ENCODE measurements at places on chromosomes 1 and 21.

DNA sequence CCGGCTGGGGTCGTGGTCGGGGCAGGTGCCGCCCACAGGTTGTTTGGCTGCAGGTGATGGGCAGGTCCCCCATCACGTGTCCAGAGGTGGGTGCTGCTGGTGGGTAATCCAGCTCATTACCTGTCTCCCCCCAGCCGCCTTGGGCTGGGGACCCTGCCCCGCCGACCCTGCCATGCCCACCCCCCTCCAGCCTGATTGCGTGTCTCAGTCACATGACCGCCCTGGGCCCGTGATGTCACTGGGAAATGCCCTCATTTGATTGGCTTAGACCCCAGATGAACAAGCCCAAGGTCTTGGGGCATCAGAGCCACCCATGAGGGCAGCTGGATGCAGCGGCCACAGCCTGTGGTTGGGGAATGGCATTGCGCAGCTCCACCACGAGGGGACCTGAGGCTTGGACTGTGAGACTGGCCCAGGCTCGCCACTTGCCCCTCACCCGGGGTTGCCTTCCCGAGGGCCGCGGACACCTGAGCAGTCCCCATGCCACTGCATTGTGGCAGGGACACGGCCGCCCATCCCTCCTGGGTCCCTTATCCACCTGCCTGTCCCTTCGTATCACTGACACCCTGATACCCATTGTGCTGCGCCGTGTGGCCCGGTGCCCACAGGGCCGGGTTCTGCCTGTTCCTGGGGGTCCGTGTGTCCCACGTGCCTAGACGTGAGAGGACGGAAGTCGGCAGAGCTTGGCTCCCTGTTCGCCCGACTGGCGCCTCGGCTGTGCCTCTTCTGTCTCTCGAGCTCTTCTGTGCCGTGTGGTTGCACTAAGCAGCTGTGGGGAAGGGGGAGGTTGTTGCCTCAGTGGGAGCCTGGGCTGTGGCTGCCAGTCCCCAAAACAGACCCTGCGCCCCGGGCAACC is 68.0 kb downstream of the FAAP20 start:
- no peak for DNase-seq

DNA sequence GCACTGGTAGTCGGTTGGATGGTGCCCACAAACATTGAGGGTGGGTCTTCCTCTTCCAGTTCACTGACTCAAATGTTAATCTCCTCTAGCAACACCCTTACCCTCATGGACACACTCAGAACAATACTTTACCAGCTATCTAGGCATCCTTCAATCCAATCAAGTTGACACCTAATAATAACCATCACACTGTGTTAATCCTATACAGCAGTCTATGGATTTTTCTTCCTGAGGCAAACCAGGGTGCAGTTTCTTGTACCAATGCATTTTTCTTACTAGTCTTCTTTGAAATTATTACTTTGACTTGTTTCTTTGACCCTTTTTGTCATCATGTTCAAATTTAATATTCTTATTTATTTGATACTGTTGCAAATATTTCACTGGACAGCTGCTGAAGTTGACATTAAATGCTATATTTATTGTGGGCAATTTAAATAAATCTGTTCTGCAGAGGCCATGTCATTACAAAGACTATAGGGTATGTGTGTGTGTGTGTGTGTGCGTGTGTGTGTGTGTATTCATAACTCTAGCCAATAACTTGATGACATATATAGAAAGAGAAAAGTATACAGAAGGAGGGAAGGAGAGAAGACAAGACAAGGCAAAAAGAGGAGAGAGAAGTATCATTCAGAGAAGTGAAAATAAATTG is 884.8 kb upstream of the NEGR1 start:
- no peak for DNase-seq

DNA sequence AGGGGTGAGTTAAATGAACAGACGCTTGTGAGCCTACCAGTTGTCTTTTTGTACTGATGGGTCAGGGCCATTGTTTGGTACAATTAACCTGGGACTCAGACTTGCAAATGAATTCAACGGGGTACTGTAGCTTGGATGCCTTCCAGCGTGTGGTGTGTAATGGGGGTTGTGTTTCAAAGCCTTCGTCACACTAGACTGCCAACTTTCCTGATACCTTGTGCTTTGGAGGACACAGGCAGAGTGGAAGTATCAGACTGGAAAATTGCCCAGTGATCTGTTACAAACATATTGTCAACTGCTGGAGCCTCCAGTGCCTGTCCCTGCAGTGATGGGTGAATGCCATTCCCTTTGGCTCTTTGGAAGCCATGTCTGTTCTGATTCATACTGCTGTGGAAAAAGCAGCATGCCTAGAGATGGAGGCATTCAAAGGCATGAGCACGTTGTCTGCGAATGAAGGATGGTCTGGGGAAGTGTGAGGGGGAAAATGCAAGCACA is 384.5 kb downstream of the LMX1A start:
- no peak for DNase-seq

DNA sequence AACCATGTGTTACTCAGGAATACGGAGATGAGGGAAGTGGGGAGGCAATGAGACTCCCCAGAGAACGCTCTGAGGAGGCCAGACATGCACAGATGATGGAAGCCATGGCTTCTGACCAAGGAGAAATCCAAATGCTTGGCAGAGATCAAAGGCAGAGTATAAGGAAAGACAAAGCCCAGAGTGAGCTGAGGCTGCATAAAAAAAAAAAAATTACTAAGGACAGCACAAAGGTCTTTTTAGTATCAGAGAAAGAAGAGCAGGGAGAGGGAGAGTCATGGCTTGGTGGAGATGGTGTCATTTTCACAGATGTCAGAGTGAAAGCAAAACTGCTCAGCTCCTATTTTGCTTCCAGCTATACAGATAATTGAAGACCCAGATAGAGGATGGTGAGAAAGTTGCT is 8.1 kb upstream of the NCF2 start:
- no peak for DNase-seq

DNA sequence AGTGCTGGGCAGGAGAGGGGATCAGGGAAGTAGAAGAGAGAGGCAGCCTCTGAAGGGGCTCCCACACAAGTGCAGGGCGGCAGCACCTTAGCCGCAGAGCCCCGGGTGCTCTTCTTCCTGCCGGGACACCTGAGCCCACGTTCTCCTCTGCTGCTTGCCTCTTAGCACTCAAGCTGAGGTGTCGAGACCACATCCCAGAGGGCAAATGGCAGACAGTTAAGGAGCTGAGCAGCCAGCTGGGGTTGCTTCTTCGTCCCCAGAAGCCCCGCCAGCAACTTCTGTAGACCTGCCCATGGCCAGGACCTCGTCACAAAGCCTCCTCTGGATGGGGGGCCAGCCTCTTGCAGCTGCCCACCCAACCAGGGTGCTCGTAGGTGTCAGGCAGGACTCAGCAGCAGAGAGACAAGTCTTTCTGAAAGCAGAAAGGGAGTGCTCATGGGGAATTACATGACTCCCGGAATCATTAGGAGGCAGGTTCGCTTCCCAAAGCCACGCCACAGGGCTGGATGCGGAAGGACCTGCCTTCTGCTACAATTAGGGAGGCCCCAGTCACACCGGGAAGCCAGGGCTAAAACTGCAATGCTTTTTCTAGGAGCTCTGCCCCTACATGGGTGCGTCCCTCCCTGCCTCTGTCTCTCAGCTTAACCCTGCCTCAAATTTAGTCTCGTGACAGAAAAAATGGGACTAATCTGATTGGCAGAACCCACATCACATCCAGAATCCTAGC is 141.4 kb upstream of the RAB4A start:
- no peak for DNase-seq

- DNase-seq: no peak
Measured at GRCh38 chr1:183982172-183982963, 55.2 kb downstream of the COLGALT2 start.

DNA sequence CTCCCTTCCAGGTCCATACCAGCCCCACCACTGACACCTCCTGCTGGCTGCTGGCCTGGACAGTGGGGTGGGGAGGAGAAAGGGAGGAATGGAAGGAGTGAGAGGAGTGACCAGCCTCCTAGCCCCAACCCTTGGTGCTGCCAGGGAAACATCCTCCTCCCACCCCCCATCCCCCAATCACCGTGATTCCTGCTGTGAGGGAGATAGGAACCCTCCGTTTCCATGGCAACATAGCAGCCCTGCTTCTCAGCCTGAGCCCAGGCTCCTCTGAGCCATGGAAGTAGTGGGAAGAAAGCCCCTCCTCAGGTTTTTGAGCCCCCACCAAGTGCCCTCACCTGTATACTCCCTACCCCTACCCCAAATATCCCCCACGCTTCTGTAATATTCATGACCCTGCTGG is 44.4 kb upstream of the SCMH1 start:
- no peak for DNase-seq

GRCh38 chr1:199979071-199979470 is 48.4 kb upstream of the NR5A2 start:
- no peak for DNase-seq

GRCh38 chr1:112239683-112240330 is 156.2 kb upstream of the CTTNBP2NL start:
- no peak for DNase-seq

GRCh38 chr1:154407198-154408091 is 2.3 kb downstream of the IL6R start:
- no peak for DNase-seq

GRCh38 chr1:27005166-27005530 is 7.5 kb downstream of the TENT5B start:
- DNase-seq: no peak

- no peak for DNase-seq
Measured at GRCh38 chr1:149906570-149907075, 7.3 kb downstream of the BOLA1 start.

DNA sequence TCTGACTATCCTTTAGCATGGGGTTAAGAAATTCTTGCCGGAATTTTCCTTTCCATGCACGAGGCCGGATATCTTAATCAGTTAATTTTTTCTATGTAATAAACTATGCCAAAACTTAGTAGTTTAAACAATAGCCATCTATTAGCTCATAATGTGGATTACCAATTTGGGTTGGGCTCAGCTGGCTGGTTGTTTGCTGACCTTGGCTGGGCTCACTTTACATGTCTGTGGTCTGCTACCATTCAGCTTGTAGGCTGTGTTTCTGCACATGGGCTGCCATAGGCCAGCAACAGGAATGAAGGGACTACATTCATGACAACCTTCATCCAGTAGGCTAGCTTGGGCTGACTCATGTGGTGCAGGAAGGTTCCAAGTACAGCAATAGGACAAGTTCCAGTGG is 56.0 kb upstream of the NTPCR start:
- no peak for DNase-seq

GRCh38 chr1:206698011-206698410 is 13.3 kb downstream of the MAPKAPK2 start:
- DNase-seq: no peak

- DNase-seq: no peak
Measured at GRCh38 chr1:218845589-218845988, 328.1 kb upstream of the LYPLAL1 start.

DNA sequence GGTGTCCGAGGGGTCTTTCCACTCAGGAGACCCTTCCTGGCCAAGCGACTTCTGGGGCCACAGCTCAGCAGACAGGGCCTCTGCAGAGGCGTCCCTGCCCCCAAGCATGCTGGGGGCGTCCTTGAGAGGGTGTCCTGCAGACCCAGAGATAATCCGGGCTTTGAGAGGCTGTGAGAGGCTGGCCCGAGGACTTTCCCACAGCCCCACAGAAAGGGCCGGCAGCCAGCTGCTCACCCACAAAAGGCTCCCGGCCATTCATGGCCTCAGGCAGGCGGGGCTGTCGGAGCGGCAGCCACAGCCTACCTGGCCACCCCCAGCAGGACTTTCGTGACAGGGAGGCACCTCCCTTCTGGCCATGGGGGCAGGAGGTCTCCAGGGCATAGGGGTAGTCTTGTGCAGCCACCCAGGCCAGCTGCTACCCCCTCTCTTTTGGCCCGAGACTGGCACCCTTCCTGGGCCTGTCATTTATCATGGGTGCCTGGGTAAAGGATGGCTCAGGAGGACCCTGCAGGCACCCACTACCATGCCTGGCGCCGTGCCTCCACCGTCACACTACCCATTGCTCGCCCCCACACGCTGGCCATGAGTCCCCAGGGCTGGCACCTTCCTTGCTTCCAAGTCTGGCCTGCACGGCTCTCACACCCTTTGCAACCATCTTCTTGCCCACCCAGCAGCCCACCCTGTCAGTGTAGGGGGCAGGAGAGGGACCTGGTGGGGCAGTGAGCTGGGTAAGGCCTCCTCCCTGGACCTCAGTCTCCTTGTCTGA is 11.1 kb upstream of the TNFRSF14 start:
- no peak for DNase-seq

GRCh38 chr1:10432910-10433700 is 2.9 kb downstream of the CENPS start:
- DNase-seq: no peak

DNA sequence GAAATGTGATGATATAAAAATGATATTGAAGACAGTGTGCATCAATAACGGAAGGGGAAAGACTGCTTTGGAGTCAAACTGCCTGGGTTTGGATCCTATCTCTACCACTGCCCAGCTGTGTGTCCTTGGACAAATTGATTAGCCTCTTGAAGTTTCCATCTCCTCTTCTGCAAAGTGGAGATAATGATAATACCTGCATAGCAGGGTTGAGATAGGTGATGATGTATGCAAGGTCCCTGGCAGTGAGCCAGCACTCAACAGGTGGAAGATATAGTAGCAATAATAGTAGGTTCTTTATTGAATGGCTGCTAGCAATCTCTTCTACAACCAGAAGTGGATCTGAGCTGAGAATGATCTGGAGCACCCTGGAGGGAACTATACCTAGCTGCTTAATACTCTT is 166.7 kb downstream of the MIS18A start:
- DNase-seq: no peak

DNA sequence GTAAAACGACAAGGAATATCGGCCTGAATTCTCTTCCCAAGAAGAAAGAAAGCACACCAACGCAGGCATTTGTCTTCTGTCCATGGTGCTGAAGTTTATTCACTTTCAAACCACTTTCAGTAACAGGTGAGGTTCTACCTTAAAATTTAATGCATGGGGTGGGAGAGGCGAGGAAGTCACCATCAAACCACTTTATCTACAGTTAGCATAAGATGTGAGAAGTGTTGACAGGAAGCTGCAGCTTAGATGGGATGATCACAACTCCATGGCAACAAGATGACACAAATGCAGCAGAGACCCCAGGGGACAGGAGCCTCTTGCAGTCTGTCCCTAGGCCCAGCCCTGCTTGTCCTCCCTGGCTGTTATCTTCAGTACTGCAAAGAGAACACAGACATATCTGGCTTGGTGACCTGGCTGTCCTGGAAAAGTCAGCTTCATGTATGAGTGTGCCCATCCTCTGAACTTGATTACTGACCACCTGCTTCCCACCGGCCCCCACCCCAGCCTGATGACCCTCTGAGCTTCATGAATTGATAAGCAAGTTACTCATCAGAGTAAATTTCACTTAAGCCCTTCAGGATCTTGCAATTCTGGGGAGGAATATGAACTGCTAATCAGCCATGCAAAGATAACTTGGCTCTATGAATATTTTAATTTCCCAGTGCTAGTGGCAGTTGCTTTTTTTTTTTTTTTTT is 1.8 kb downstream of the NPPA start:
- DNase-seq: no peak

DNA sequence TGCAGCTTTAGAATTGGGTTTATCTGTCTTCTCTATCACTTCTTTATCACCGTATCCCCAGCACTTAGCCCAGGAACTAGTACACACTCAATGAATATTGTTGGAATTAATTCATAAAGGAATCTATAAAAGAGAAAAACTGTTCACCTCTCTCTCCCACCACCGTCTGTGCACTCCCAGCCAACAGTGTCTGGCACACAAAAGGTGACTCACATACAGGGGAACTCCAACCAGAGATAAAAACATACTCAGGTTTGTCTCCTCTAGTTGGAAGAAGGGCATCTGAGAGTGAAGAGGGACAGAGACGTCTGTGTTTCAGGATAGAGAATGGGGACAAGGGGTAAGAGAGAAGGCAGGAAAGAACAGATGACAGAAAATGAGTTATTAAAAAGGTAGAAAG is 10.0 kb downstream of the ITLN1 start:
- no peak for DNase-seq

GRCh38 chr1:162951553-162952315 is 90.8 kb upstream of the CCDC190 start:
- DNase-seq: no peak

Measured in retinal pigment epithelial cell (primary cell).